ENCODE measurements at places on chromosomes 2 and 18.

DNA sequence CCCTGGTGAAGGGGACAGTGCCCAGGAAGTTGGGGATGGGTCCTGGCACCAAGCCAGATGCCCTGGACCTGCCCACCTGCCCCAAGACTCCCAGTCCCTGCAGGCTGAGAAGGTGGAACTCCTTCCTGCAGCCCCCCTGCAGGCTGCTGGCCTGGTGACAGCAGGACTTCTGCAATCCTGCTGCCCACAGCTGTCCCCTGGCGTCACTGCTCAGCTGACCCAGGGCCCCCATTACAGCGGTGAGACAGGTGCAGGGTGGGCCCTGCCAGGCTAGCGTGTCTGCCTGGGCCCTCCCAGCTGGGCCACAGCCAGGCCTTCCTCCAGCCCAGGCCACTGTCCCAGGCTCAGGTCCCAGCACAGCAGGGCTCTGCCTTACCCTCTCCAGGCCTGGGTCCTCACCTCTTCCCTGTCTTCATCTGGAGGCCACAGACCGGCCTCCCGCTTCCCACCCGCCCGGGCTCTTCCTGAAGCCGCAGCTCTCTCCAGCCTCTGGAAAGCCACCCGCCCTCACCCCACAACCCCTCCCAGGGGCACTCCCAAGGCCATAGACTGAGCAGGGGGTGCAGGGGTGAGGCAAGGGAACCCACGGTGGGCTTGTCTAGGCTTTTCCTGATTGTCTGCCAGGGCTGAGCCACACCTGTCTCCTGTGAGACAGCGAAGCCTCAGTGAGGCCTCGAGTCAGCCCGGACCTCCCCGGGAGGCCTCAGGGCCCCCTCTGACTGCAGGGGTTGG lies 8.8 kb upstream of the ERFE start:
- DNase-seq, result no peak

- no peak for DNase-seq
Measured at GRCh38 chr2:6353669-6354068, 512.0 kb downstream of the CMPK2 start.

DNA sequence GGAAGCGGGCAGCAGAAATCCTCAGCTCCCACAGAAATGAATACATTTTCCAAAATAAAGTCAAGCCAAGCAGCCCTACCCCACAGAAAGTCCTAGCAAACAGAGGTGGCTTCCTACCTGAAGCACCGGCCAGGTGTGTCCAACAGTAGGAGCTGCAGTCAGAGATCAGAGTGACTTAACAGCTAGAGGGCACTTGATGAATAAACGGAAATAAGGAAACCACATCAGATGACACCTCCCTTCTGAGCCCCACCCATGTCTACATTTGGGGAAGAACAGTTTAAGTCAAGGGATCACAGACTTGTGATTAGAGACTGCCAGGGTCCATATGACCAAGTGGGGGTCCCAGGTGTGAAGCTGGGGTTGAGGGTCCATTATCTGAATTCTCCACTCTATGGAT lies at the start of gene CXCR1:
Gene CXCR1 (minus strand): TSS at position 172 of the 400 bp plus-strand sequence. CDS start 1,751 bp downstream, outside the sequence.
- peak; percentile 29 for DNase-seq

DNA sequence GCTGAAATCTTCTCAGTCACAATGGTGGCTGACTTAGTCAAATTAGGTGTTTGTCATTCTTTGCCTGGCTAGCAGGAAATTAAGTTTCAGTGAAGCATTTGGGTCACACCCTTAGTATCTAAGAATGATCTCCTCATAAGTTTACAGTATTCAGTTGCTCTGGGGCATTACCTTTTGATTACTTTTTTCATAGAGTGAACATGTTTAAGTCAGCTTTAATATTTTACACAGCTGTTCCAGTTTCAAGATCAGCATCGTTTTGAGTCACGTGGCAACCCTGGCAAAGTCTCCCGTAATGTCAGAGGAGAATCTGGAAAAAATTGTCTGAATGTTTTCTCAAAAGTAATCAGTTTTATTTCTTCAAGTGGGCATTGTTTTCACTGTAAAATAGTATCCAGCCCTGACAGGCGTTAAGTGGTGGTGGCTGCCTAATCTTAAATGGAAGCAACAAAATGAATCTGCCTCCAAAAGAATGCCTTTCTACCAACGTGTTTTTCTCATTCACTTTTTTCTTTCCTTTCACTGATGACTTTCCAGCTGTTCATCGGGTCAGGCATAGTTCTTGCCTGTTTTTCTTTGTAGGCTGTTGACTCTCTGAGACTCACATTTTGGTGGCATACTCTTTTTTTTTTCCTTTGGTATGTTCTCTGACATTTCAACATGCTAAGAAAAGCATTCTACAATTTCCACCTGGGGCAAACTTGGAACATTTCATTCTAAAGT lies 319.6 kb upstream of the TCF4 start:
- no peak for DNase-seq

GRCh38 chr2:43764086-43764705 lies 9.6 kb upstream of the DYNC2LI1 start:
- DNase-seq, result no peak

- DNase-seq, result no peak
Measured at GRCh38 chr2:214410918-214411554, at the start of gene VWC2L. Gene VWC2L, plus strand, starts transcription at chr2:214411054. Its CDS starts 3,140 bp downstream, at chr2:214414194.

DNA sequence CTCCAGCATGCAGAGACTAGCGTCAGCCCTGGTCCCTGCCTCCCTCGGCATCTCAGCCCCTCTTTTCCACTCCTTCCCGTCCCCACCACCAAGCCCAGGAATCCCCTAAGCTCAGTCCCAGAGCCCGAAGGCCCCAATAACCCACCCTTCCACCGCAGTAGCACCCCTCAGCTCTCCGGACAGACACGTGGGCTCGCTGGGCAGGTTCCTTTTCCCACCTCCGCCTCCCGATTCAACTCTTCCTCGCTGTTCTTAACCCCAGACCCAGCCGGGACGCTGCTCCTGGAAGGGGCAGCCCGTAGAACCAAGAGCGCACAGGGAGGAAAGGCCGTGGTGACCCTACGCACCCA lies 1.4 kb downstream of the IHH start:
- no peak for DNase-seq

GRCh38 chr2:96907115-96908041 lies 37.5 kb upstream of the SEMA4C start:
- no peak for DNase-seq

DNA sequence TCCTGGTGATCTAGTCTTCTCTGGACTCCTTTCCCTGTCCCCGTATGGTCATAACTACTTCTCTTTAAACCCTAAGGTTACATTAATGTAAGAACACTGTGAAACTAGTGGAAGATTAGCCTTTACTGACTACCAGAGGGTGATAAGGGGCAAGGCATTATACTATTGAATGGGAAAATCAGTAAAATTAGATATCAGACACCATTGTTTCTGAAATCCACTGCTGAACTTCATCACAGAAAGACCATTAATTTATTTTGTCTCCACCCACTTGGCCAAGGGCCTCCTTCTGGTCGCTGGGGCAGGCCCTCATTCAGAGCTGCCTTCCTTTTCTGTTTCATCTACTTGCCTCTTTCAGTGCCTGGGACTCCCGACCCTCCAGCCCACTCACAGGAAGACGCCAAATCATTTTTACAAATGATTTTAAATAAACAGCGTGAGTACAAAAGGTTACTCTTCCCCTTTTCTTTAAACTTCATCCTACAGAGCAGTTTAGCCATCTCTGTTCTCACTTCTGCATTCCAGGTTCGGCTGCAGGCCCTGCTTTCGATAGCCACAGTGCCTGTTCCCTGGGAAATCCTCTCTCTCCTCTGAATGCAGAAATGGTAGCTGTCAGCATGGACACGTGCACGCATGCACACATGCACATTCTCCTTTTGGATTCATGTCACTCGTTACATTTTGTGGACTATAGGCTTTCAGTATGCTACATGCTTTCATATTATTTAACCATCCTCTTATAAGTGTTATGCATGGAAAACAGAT lies 70.3 kb upstream of the DOCK10 start:
- no peak for DNase-seq

GRCh38 chr18:74078257-74078656 lies 69.4 kb downstream of the FBXO15 start:
- no peak for DNase-seq

GRCh38 chr18:69408522-69408921 lies 7.8 kb downstream of the DOK6 start:
- DNase-seq, result no peak
